ENCODE measurements at places on chromosomes 16 and 17.

GRCh38 chr17:76408037-76408849 lies 23.8 kb downstream of the SPHK1 start:
- DNase-seq = peak; percentile 24

GRCh38 chr17:67577429-67578141 lies 140.2 kb upstream of the NOL11 start:
- no peak for DNase-seq

- no peak for DNase-seq
Measured at GRCh38 chr17:66445229-66445628, 142.8 kb downstream of the PRKCA start.

DNA sequence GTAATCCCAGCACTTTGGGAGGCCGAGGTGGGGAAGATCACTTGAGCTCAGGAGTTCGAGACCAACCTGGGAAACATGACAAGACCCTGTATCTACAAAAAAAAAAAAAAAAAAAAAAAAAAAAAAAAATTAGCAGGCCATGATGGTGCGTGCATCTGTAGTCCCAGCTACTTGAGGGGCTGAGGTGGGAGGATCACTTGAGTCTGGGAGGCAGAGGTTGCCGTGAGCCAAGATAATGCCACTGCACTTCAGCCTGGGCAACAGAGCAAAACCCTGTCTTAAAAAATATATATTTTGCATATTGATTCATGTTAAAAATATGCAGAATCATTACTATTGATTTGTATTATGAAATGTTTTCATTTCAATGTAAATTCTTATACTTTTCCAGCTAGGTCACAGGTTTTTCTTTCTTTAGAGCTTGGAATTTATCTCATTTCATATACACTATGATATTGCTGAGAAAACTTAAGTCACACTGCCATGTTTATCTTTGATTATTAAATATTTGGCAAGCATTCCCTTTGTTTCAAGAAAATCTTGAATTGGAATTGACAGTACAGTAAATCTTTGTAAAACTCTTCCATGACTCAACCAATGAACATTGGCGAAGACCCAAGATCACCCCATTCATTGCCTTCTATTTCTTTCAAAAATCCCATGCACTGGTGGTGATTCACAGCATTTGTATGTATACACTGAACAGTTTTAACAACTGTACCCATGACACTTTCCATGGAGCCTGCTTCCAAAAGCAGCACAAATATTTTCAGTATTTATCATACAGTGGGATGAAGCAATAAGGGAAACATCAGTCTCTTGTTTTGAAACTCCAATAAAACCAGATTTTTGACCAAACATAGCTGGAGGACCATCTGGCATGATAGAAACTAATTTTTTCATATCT lies 83.5 kb upstream of the TNRC6A start:
- DNase-seq = no peak

DNA sequence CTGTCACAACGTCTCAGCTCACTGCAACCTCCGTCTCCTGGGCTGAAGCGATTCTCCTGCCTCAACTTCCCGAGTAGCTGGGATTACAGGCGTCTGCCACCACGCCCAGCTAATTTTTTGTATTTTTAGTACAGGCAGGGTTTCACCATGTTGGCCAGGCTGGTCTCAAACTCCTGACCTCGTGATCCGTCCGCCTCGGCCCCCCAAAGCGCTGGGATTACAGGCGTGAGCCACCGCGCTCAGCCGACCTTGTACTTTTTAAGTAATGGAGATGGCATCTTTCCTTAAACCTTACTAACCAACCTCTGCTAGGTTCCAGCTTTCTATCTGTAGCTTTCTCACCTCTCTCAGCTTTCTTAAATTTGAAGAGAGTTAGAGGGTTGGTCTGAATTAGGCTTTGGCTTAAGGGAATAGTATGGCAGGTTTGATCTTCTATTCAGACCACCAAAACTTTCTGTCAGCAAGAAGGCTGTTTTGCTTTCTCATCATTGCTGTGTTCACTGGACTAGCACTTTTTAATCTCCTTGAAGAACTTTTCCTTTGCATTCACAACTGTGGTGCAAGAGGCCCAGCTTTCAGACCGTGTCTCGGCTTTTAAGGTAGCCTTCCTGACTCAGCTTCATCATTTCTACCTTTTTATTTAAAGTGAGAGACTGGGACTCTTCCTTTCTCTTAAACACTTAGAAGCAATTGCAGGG lies 28.0 kb downstream of the YWHAE start:
- no peak for DNase-seq

GRCh38 chr16:11506741-11507305 lies 79.9 kb downstream of the LITAF start:
- peak; percentile 22 for DNase-seq

- DNase-seq = no peak
Measured at GRCh38 chr17:74592087-74592990, at the start of gene CD300LD. CD300LD (minus strand) TSS chr17:74592283; CDS start chr17:74592202, 81 bp downstream.

- DNase-seq = no peak
Measured at GRCh38 chr17:83198366-83199341, 119.2 kb downstream of the METRNL start.

- DNase-seq = no peak
Measured at GRCh38 chr16:72149676-72150464, 22.1 kb downstream of the PMFBP1 start.

- peak; percentile 43 for DNase-seq
Measured at GRCh38 chr17:59423137-59423724, 91.8 kb downstream of the YPEL2 start.

GRCh38 chr17:62688398-62689160 lies 61.1 kb downstream of the MRC2 start:
- no peak for DNase-seq

DNA sequence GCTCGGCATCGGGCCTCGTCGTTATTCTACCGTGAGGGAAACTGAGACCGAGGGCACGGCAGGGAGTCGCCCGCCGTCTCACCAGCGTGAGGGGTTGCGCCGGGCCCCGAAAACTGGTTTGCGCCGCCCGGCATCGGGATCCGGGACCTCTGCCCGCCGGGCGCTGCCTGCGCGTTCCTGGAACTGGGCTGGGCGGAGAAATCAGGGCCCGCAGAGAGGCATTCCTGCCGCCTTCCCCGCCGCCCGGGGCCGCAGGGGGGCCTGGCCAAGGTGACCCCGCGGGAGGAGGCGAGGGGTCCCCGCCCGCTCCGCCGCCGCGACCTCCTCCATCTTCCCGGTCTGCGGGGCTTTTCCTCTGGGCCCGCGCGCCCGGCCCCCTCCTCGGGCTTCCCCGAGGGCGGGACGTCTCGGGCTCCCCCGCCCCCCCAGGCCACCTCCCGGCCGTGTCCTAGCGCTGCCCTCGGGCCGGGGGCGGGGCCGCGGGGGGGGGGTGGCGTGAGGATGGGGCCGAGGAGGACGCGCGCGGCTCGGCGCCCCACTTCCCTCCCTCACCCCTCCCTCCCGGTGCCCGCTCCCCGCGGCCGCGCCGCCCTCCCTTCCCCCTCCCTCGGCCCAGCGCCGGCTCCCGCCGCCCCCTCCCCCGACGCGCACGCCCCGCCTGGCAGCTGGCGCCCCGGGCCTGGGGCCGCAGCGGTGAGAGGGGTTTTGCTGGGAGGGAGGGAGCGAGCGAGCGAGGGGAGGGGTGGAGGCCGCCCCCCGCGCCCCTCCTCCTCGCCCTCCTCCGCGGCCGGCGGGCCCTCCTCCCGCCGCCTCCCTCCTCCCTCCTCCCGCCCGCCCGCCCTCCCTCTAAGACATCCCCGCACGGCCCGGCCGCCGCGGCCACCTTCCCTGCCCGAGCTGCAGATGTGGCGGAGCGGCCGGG lies at the start of gene GLIS2:
GLIS2 (plus strand) TSS at position 882 of the 922 bp plus-strand sequence. CDS start 16,214 bp downstream, outside the sequence.
- DNase-seq = no peak

DNA sequence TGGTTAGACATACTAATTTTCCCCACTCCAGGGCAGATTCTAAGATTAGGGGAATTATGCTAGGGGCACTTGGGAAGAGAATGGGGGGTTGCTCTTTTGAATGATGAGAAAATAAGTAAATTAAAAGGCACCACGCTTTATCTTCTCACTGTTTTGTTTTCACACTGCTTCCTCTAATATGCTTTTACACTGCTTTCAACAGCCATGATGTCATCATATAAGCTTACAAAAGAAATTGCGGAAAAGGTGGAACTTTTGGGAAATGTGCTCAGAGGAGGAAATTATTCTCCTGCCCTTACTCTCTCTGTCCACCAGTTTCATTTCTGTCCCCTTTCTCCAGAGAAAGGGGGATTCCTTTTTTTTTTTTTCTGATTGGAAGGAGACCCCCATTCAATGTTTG lies 308.2 kb downstream of the TOX3 start:
- DNase-seq = no peak

DNA sequence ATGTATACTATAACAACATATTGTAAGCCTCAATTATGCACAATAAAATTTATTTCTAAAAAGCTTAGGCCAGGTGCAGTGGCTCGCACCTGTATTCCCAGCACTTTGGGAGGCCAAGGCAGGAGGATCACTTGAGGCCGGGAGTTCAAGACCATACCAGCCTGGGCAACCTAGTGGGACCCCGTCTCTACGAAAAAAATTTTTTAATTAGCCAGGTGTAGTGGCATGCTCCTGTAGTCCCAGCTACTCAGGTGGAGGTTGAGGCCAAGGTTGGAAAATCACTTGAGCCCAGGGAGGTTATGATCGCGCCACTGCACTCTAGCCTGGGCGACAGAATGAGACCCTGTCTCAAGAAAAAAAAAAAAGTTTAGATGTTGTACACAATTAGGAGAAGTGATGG lies 45.5 kb downstream of the VMP1 start:
- DNase-seq = no peak

- no peak for DNase-seq
Measured at GRCh38 chr16:49534901-49535610, 161.5 kb downstream of the C16orf78 start.

DNA sequence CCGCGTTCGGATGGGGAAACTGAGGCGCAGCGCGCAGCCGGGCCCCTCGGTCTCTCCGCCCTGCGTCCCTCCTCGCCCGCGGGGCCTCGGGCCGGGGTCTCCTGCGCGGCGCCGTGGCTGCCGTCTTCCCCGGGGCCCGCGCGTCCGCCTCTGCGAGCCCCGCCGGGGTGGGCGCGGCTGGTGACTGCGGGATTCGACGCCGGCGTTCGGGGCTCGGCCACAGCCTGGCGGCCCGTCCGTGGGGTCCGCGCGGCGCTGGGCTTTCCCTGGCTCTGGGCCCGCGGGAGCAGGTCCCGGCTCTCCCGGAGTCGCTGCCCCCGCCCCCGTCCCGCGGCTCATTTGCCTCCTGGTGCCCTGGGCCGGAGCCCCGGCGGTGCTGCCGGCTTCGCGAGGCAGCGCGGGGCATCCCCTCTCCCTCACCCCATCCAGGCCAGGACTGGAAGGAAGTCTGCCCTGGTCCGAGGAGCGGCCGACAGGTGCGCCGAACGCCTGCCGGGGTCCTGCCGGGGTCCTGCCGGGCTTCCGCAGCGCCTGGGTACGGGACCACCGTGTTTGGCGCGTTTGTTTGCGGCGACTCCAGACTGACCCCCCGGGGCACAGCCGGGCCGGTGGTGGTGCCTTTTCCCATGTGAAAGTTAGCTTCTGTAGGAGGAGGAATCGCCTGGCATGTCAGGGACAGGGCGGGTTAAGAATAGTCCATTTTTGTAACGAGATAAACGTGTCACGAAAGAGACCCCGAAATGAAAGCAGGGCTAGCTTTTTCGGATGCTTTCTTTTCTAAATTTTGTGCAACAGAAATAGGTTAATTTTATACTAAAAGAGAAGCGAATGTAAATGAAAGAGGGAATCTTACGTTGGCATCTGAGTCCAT lies 671 bp downstream of the CHMP6 start:
- DNase-seq = no peak

- no peak for DNase-seq
Measured at GRCh38 chr17:50330151-50330775, 15.7 kb upstream of the XYLT2 start.

GRCh38 chr17:32494621-32495358 lies 8.0 kb downstream of the CDK5R1 start:
- no peak for DNase-seq

- DNase-seq = no peak
Measured at GRCh38 chr17:16468428-16468992, 23.5 kb downstream of the LRRC75A start.

- peak; percentile 75 for DNase-seq
Measured at GRCh38 chr17:63445954-63446752, at the start of gene CYB561. CYB561 (minus strand) TSS chr17:63446306; CDS start chr17:63437547, 8,759 bp downstream.

DNA sequence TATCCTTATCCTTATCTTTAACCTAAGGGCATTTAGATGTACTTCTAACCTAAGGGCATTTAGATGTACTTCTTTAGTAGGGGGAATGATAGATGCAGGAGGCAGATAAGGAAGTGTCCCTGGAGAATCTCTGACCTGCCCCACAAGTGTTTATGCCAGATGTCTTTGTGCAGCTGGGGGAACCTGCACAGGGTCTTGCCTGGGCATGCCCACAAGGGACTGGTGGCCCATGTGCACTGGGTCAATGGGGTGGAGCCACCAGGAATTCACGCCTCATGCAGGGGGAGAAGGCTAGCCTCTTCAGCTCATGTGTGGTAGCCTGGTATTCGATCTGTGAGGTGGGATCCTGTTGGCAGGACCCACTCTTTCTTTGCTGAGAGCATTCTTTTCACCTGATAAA lies 38.0 kb downstream of the CA10 start:
- DNase-seq = no peak

DNA sequence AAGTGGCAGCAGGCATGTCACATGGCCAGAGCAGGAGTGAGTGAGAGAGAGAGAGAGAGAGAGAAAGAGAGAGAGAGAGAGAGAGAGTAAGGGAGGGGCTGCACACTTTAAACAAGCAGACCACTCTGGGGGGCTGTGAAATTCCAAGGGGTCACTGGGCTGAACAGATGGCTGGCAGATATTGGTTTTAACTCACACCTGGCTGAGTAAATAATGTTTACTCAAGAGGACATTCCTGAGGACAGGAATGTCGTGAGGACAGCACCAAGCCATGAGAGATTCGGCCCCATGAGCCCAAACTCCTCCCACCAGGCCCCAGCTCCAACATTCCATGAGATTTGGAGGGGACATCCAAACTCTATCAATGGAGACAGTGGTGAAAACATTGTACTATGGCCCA lies 269.7 kb downstream of the CBLN1 start:
- DNase-seq = no peak
